Stimulated activated CD8-positive, alpha-beta memory T cell treated with anti-CD3 and anti-CD28 coated beads, Interleukin-12 subunit alpha, Interleukin-12 subunit beta, amount 100 ng/mL, for 4 hours (primary cell): ENCODE measurements at places on chromosomes 4 and X.

DNA sequence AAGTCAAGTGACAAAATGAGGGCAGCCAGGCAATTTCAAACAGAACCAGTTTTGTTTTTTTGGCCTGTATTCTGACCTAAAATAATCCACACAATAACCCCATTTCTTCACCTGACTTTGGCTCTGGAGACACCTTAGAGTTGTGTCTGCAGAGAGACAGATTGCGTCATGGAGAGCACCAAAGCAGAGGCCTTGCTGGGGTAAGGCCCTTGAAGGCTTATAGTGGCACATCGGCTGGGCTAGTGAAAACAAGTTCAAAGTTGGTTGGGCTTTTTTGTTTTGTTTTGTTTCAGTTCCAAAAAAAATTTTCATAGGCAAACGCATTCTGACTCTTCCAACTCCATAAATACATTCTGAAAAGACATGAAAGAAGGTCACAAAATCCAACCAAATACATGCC is 34.4 kb downstream of the PARM1 start:
- no peak for DNase-seq

DNA sequence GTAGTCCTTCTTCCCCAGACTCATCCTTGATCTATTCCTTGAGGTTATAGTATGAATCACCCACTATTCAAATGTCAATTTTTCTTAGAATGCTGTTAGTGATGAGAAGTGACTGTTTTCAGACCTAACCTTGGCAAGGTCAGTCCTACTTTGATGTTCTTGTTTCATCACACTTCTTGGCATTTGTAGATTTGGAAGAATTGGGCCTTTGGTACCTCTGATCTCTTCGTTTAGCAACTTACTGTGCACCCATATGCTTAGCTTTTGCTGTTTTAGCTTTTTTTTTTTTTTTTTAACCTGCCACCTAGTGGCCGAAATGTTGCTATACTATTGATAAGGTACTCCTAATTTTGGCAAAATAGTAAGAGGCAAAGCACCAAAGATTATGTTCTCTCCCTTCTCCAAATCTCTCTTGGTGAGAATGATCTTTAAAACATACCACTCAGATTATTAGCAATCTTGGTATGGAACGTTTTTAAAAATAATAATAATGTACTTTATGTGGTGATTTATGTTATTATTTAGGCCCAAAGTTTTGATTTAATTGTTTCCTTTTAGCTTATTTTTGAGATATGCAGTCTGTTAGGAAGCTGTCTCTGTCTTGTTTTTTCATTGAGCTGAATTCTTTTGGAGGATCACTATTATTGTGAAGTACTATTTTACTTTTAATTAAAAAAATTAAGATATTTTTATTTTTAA is 16.6 kb downstream of the DCK start:
- no peak for DNase-seq

GRCh38 chr4:21801661-21802385 is 146.7 kb downstream of the KCNIP4 start:
- no peak for DNase-seq

DNA sequence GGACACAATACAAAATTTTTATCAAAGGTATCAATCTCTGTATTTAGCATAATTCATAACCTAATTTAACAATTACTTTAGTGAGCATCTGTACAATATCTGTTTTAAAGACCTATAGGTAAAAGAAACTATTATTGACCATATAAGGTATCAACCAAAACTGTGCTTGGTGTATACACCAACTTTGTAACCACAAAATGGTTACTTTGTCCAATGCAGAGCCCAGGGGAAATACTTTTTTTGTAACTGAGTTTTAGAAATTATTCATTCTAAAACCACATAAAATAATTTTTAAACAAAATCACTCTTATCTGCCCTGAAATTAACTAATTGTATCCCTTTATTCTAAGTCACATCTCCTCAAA is 5.0 kb downstream of the CXXC4 start:
- no peak for DNase-seq

- DNase-seq: no peak
Measured at GRCh38 chrX:23554304-23554703, 113.0 kb upstream of the PRDX4 start.

GRCh38 chr4:35500812-35501211 is 743.5 kb downstream of the ARAP2 start:
- DNase-seq: no peak

- DNase-seq: no peak
Measured at GRCh38 chrX:71991164-71991563, 80.5 kb downstream of the NHSL2 start.

DNA sequence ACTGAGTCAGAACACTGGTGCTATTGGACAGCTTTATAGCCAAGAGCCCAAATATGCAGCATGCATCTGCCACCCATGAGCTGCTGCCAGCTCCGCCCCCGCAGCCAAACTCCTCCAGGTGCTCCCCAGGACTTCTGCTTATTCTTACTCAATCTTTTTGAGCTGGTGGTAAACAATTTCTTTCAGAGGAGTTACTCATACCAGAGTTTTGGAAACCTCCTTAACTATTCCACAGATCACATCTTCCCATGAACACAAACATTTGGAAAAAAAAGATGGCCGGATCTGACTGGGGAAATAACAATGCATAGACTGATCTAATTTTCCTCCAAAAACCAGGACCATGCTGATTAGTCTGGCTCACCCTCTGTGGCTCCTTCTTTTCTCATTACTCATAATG is 399.9 kb downstream of the GPM6A start:
- DNase-seq: no peak

DNA sequence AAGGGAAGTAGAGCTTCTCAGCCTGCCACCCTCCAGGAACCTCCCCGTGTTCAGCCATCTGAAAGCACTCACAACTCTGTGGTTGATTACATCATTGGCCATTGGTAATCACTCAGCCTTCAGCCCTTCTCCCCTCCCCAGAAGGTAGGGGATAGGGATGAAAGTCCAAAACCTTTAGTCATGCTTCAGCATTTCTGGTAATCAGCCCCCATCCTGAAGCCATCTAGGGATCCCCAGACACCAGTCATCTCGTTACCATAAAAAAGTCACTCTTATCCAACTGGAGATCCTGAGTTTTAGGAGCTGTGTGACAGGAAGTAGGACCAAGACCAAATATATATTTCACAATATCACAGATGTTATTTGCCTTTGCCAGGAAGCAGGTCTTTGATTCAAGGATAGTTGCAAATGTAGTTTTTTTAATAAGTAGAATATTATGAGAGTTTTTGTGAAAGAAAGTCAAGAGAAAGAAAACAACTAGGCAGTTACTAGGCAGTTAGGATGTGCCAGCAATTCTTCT is 364.6 kb upstream of the NOCT start:
- no peak for DNase-seq

DNA sequence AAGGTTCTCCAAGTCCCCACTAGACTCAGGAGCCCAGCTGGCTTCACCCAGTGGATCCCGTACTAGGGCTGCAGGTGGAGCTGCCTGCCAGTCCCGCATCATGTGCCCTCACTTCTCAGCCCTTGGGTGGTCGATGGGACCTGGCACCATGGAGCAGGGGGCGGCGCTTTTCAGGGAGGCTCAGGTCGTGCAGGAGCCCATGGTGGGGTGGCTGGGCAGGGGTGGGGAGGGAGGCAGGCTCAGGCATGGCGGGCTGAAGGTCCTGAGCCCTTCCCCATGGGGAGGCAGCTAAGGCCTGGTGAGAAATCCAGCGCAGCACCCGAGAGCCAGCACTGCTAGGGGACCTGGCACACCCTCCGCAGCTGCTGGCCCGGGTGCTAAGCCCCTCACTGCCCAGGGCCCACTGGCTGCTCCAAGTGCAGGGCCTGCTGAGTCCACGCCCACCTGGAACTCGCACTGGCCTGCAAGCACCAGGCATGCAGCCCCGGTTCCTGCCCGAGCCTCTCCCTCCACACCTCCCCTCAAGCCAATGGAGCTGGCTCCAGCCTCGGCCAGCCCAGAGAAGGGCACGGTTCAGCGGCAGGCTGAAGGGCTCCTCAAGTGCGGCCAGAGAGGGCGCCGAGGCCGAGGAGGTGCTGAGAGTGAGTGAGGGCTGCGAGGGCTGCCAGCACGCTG is 72.7 kb upstream of the SLIT2 start:
- no peak for DNase-seq

GRCh38 chr4:6672131-6672530 is 21.5 kb upstream of the S100P start:
- no peak for DNase-seq
